ENCODE measurements at places on chromosomes 3 and 15.

DNA sequence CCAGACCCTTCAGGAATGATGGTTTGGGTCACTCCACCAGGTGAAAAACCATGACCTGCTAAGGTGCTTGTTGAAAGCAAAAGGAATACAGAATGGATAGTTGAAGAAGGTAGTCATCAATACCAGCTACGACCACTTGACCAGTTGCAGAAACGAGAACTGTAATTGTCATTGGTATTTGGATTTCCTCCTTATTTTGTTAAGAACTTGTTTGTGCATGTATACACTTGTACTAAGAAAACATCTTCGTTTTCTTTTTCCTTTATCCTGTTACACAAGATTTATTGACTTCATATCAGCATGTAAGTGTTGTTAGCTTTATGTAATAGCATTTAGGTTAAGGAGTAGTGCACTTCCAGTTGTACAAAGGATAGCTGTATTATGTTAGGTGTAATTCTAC lies 261.8 kb downstream of the MCTP2 start:
- no peak for DNase-seq

GRCh38 chr3:56800832-56801661 lies 702 bp downstream of the ARHGEF3 start:
- no peak for DNase-seq

DNA sequence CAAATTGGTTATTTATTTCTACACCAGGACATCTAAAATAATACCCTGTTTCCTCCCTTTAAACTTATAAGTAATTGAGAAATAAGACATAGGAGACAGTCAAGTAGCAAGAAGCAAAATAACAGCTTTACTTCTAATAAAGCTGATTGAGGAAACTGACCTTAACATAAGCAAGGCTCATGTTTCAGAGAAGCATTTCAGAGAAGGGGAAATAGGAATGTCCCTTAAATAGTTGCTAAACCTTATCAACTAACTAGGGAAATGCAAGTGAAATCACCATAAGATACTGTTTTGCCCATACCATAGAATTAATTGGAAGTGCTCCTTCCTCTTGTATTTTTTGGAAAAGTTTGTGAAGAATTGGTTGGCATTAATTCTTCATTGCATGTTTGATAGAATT lies 84.9 kb downstream of the B3GALNT1 start:
- no peak for DNase-seq

- no peak for DNase-seq
Measured at GRCh38 chr3:46915297-46915822, 37.8 kb downstream of the PTH1R start.

- peak; percentile 22 for DNase-seq
Measured at GRCh38 chr3:152243721-152244516, 24.8 kb upstream of the MBNL1 start.

DNA sequence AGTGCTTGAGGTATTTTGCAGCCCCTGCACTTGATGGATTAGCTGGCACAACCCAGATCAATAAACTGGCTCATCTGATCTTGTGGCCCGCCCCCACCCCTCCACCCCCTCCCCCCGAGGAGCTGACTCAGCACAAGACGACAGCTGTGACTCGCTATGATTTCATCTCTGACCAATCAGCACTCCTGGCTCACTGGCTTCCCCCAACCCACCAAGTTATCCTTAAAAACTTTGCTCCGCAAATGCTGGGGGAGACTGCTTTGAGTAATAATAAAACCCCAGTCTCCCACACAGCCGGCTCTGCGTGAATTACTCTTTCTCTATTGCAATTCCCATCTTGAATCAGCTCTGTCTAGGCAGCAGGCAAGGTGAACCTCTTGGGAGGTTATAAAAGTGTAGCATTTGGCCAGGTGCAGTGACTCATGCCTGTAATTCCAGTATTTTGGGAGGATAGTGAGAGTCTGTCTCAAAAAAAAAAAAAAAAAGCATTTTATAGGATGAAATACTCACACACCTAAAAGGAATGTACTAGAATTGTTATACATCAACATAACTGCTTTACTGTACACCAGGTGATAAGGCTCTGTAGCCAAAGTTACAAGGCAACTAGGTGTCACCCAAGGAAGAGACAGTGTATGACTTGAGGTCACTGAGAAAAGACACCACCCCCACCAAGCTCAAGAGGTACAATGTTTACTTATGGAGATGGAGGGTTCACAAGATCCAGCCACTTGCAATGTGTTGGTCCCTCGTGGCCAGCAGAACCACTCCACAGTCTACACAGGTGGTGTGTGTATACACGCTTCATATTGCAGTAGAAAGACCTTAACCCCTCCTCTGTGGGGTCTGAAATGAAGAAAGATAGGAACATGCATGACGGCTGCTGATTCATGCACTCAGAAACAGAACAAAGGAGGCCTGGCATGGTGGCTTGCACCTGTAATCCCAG lies 8.6 kb downstream of the ZNF445 start:
- no peak for DNase-seq

DNA sequence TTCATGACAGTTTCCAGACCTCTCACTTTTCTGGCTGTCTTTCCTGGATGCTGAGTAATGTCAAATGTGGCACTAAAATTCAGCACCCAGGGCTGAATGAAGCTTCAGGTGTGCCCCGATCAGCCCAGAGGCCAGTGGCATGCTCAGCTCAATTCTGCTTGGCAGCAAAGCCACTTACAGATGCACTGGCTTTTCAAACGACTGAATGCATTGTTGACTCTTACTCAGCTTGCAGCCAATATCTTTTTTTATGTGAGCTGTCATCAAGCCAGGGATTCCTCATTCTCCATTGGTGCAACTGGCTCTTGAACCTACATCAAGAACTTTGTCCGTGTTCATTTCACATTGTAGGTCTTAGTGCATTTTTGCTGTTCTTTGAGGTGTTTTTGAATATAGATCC lies 60.7 kb downstream of the ZDHHC19 start:
- DNase-seq, result no peak

DNA sequence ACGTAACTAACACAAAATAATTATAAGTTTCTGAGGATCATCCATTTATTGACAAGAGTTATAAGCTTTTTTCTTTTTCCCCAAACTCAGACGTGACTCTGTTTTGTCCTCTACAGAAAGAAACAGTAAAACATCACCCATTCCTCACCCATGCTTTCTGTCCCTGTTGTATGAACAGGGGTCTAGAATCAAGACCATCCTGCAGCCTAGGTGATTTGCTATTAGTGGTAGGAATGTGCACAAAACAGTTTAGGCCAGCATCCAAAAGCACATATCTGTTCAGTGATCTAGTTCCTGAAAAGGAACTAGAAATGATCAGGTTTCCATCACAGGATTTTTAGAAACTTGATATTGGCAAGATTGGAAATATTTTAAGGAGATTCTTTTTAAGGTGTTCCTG lies 527.6 kb downstream of the SOX2 start:
- DNase-seq, result no peak

GRCh38 chr15:48641416-48641815 lies 4.1 kb downstream of the FBN1 start:
- no peak for DNase-seq

- DNase-seq, result no peak
Measured at GRCh38 chr3:123624302-123624701, 39.4 kb upstream of the HACD2 start.

- no peak for DNase-seq
Measured at GRCh38 chr3:45199837-45200648, 26.0 kb downstream of the TMEM158 start.

DNA sequence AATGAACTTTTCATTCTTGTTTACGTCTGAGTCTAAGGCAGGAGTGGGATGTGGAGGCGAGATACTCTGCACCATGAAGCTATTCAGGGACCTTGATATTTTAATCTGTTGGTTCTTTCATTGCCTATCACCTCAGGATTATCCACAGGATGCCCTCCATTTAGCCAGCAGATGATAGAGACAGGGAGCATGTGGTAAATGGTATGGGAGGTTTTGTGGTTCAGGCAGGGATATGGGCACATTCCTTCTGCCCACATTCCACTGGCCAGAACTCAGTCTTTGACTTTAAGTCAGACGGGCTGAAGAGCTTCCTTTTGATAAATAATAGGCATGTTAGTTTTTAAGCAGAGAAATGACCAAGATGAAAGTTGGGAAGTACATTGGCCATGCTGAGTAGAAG lies 548.0 kb upstream of the CCDC54 start:
- DNase-seq, result no peak

- DNase-seq, result peak; percentile 20
Measured at GRCh38 chr3:52052831-52053306, 3.5 kb downstream of the DUSP7 start.

DNA sequence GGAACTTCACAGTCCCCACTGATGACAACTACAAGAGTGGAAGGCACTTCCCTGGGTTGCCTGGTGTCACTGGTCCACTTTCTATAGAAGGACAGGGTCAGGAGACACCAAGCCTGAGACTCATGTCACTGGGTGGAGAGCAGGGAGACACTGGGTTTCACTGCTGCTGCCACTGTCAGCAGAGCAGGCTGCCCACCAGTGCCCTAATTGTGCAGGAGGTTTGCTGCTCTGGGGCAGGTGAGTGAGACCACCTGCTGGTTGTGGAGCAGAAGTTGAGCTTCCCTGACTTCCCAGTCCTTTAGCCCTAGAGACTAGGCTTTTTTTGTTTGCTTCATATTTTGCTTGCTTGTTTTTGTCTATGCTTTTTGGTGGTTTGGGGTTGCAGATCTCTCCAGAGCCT lies 528.4 kb upstream of the RGMA start:
- no peak for DNase-seq

GRCh38 chr15:53739651-53740050 lies 19.8 kb downstream of the WDR72 start:
- no peak for DNase-seq

GRCh38 chr3:171772427-171773056 lies 37.7 kb downstream of the PLD1 start:
- no peak for DNase-seq

DNA sequence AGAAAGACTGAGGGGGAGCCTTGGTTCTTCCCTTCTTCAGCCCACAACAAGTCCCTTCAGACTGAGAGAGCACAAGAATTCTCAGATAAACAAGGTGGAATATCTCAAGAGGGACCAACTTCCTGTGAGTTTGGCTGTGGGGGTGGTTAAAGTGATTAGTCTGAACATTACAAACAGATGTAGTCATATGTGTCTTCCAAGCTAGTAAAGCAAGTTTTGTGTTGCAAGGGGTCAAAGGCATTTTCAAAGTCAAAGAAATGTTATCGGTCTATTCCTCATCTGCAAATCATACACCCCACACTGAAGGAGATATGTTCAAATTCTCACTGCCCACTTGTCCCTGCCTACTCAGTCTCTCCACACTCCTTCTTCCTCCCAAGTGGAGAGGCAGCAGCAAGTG lies 242.5 kb downstream of the FAM43A start:
- no peak for DNase-seq

GRCh38 chr3:38805765-38806386 lies 10.1 kb downstream of the SCN10A start:
- no peak for DNase-seq

GRCh38 chr15:51966192-51966591 lies 5.4 kb downstream of the LEO1 start:
- no peak for DNase-seq

DNA sequence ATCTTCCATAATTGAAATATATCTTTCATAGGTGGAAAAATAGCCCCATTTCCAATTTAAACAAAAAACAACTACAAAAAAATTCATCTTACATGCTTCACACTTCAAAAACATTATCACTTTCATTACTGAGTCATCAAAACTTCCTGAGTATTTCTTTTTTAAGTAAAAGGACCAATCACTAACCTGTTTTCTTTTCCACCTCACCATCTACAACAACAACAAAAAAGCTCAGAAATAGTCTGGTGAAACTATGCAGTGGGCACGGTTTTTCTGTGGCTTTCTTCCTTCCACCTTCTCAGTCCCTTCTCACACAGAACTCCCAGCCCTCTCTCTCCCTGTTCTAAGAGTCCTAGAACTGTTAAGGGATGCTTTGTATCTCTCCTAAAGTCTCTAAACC lies 20.3 kb upstream of the TNIK start:
- no peak for DNase-seq

GRCh38 chr15:63195569-63196015 lies 6.2 kb downstream of the RAB8B start:
- DNase-seq, result no peak

GRCh38 chr15:75828429-75828828 lies 14.8 kb upstream of the UBE2Q2 start:
- no peak for DNase-seq

GRCh38 chr15:67745073-67746006 lies 80.0 kb upstream of the SKOR1 start:
- no peak for DNase-seq

DNA sequence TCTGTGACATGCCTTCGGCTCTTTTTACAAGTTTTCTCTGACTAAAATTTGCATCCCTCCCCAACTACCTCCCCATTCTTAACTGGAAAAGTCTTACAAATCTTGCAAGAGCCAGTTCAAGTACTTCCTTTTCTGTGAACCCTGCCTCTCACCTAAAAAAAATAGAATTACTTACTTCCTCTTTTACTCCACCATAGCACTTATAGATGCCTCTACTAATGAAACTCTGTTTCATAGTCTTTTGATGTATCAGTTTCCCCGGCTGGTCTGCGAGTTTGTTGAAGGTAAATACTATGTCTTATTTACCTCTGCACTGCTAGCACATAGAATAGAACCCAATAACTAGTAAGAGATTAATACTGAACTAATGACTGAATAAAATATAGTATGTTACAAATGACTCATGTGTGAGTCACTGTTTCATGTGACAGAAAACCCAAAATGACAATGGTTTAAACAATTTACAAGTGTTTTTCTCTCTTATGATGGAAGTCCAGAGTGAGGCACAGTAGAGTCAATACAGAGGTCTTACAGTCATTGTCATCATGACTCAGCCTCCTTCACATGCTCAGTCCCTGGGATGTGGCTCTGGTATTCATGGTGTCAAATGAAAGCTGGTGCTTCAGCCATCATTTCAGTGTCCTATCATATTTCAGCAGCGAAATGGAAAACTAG lies 393.5 kb downstream of the RSL24D1 start:
- no peak for DNase-seq

GRCh38 chr3:141044695-141045641 lies 6.2 kb upstream of the SPSB4 start:
- DNase-seq, result no peak

- no peak for DNase-seq
Measured at GRCh38 chr3:118818386-118818785, 216.3 kb downstream of the IGSF11 start.

DNA sequence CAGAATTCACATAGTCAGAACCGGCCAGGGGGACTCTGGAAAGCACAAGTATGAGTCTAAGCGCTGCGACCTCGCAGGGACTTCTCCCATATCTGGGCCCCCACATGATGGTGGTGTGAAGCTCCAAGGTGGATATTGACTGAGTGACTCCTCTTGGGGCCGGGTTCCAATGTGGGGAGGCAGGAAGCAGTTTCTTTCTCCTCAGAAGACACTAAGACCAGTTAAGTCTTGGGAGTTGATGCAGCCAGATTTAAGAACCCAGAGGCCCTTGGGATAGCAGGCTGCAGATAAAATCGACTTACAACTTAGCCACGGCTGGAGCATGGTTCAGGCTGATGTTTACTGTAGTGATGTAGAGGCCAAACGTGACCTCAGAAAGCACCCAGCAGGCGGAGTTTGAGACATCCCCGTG lies 55.4 kb upstream of the KLF13 start:
- DNase-seq, result no peak

DNA sequence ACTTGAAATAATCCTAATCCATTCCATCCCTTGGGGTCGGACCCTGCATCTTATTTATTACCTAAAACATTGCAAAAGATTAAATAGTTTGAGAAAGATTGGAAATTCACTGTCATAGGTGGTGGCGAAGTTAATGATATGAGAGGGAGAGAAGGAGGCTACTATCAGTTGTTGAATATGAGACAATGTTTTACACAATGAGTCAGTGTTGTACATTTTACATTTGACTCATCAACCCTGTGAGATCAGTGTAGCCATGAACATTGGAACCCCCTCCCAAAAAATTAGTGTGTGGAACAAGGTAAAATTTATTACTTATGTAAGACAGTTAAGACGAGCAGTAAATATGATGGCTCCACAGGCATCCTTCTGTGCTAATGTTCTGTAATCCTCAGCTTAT lies 384.3 kb downstream of the MCTP2 start:
- no peak for DNase-seq
